ENCODE measurements at places on chromosomes 7 and 10.

DNA sequence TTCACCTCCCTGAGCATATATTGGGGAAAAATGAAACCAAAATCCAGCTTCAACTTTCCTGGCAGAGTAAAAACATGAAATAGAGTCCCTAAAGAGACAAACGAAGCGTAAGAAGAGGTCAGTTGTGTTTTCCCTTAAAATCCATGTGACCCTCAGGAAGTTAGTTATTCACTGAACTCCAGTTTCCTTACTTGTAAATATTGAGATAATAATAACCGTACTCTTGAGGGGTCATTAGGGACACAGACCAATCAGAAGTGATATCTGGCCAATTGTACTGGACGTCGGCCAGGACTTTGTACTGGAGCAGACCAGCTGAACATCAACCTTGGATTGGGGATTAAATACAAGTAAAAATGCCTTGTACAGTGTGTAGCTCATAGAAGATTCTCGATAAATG lies 167.0 kb downstream of the GATA3 start:
- DNase-seq = no peak

GRCh38 chr10:22714479-22715289 lies at the start of gene PIP4K2A:
PIP4K2A (minus strand) TSS chr10:22714578; CDS start chr10:22714326, 252 bp downstream.
- DNase-seq = peak; percentile 89

DNA sequence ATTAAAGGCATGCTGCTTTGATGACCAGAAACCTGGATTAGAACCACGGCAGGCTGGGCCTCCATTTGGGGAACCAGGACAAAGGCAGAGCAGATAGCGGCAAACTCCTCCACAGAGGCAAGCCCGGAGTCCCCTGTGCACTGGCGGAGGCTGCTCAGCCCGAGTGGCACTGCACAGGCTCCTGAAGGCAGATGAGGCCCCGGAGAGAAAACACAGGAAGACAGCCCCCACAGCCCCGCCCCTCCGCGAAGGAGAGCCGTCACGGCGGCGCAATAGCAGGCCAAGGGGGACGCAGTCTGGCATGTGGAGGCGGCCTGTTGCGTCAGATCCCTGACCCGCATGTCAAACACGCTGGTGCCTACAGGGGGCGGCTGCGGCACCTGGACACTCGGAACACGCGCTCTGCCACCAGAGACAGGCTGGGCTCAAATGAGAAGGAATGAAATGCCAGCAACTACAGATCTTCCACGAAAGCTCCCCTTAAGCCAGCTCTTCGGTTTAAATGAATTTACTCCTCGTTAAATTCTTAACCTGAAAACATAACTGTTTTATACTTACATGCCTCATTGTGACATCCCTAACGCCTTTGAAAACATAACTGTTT lies 128.5 kb downstream of the MAD1L1 start:
- peak; percentile 94 for DNase-seq

DNA sequence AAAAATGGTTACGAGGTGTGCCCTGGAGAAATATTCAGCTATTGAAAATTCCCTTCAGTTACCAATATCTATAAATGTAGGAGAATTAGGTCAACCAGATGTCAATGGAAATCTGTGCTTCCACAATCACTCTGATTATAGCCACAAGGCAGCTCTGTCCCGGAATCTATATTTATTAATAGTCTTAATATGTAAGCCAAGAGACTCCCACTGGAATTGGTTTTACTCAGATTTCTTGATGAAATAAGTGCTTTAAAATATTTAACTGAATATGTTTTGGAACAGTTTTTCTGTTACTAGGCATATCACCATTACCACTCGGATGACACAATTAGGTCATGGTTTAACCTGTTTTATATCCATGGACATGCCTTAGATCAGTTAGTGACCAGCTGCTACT lies 169.6 kb downstream of the POM121L12 start:
- DNase-seq = no peak

Data from kidney (tissue), 22 donors.